H7 (cell line): ENCODE measurements at places on chromosomes 1 and 21. TPM values are rescaled to one million over a fixed set of nuclear protein-coding genes. Genes with fewer than 3 reads are reported as not detected.

DNA sequence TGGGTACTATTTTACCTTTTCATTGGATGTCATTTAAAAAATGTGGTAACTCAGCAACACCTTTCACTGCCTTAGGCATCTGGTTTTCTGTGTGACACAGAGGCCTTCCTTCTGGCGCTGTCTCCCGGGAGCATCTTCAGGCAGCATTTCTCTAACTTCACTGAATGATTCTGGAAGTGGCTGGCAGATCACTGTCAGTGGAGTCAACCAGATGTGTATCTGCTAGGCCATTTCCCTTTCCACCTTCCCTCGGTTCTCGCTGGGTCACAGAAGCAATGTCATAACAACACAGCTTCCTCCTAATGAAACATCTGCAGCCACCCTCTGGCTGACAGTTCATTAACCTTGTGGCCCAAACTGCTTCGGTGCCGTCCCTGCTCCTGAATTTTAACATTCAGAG is 137.8 kb downstream of the KIF26B start:
- DNase-seq = no peak

The SLC25A24 gene
- total RNA-seq = 58.3 and 70.6 TPM in 2 replicates

The GPR25 gene
- total RNA-seq = not detected in 2 replicates

The CFAP74 gene
- not detected in 2 replicates for total RNA-seq
